ENCODE measurements at places on chromosomes 12 and 14. TPM values are rescaled to one million over a fixed set of nuclear protein-coding genes. Genes with fewer than 3 reads are reported as not detected.

The TPPP2 gene
- not detected for total RNA-seq

The TEX52 gene
- not detected for total RNA-seq

The MDM2 gene
- total RNA-seq = 151 TPM

The NRIP2 gene
- total RNA-seq = 24.3 TPM

The PDZRN4 gene
- 14.5 TPM for total RNA-seq

- DNase-seq = no peak
These were observed 14.5 kb upstream of the MAP1LC3B2 start for GRCh38 chr12:116544656-116545055.

GRCh38 chr14:28373721-28374120, 392.9 kb upstream of the FOXG1 start:
- DNase-seq = no peak
